Progenitor cell of endocrine pancreas (in vitro differentiated cells): ENCODE measurements at places on chromosomes 7 and 10. TPM values are rescaled to one million over a fixed set of nuclear protein-coding genes. Genes with fewer than 3 reads are reported as not detected.

GRCh38 chr10:112546474-112546873, 99.5 kb downstream of the VTI1A start:
- no peak for DNase-seq

DNA sequence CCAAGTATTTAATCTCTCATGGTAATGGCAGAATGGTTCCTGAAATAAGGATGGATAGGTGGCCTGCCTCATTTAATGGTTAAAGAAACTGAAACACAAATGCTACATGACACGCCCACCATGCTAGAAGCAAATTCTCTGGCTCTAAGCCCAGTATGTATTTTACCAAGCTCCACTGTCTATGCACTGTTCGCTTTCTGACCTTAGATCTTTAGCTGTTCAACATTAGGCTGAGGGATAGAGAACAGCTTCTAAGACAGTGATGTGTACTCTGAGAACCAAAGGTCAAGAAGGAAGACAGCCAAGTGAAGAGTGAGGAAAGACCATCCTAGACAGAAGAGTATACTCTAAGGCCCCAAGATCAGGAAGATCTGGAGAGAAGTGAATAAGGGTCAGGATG, 26.6 kb downstream of the FAM3C start:
- DNase-seq: no peak

- no peak for DNase-seq
Measured at GRCh38 chr7:91942312-91942711, 1.6 kb downstream of the AKAP9 start.

DNA sequence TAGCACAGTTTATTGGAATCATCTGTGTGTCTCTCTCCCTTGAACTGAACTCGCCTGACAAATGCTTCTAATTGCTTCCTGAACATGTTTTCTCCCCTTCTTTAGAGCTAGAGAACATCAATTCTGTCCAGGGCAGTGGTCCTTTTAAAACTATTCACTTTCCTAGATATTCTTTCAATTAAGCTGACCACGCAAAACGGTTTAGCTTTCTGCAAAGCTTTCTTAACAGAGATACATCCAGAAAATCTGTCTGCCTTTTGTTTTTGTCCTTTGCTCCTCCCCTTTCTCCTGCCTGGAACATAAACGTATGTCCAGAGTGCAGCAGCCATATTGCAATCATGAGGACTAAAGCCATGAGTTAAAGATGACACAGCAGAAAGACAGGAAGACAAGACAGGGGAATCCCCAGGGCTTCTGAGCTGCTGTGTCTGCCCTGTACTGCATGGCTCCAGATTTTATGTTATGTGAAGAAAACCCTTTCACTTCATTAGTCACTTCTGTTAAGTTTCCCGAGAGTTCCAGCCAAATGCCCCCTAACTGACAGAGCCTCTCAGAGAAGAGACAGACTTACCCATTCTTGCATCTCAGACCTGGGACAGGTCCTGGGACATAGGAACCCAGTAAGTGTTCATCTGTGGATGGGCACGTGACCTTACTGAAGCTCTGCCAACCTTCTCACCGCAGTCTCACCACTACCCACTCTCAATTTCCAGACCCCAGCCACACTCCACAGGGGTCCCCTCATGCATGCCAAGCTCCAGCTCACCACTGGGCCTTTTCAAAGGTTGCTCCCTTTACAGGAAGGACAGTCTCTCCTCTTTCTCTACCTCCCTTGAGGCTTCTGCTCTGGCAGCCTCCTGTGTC, 35.0 kb upstream of the CPXM2 start:
- no peak for DNase-seq

DNA sequence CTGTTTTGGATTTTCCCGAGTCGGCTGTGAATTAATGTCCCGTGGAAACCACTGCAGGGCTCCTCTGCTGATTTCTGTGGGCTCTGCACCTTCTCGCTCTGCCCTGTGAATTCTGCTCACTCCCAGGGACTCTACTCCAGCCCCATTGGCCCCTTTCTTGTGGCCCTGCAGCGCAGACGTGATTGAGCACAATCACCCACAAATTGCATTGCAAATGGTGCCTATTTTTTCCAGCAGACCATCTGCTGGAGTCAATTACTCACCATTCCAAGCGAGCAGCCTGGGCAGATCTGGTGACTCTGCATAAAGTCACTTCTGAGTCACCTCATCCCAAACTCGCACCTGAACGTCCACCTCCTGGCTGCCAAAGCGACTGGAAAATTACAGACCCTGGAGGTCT, 235.8 kb downstream of the PAXIP1 start:
- no peak for DNase-seq

DNA sequence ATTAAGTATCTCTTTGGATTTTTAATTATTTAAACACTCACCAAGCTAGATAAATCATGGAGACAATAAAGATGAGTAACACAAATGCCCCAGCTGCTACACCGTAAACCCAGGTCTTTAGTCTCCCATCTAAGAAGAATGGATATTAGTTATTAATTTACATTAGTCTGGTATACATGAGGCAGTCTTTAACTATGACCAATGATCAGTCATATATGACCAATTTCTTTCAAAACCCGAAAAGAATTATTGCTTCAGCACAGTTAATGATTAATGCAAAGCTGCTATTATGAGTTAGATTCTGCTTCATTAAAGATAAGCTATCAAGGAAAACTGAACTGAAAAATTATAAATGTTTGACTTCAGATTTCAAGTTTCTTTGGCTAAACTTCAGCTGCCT, 402.9 kb downstream of the PHF14 start:
- DNase-seq: no peak

- no peak for DNase-seq
Measured at GRCh38 chr10:101832325-101832771, 11.3 kb downstream of the KCNIP2 start.

- DNase-seq: peak; percentile 44
Measured at GRCh38 chr10:110643653-110644597, at the start of gene RBM20. Gene RBM20, plus strand, starts transcription at chr10:110644336. Its CDS starts 119 bp downstream, at chr10:110644455.

GNGT1 gene
- total RNA-seq: not detected in 2 replicates

CYP3A7 gene
- not detected in 2 replicates for total RNA-seq

STAMBPL1 gene
- total RNA-seq: 1.3 TPM in 2 replicates

TET1 gene
- total RNA-seq: 36.2 and 37.3 TPM in 2 replicates
